Stimulated activated CD8-positive, alpha-beta memory T cell treated with anti-CD3 and anti-CD28 coated beads, Interleukin-2, amount 100 ng/mL, for 1 hour (primary cell): ENCODE measurements at places on chromosomes 3 and 15.

DNA sequence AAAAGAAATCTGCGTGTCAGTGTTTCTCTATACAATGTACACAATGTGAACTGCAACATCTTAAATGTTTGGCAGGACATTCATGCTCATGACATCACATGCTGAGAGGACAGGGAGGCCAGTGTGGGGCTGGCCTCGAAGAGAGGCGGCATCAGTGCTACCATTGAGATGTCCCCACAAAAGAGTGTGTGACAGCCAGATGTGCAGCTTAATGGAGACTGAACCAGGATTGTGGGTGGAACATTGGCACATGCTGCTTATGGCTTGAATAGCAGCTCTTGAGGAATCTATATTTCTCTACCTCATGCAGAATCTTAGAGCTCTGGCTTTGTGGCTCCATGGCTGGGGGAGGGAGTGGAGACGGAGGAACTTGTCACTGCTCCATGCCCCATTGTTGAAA is 18.5 kb downstream of the CLDN11 start:
- DNase-seq: no peak

DNA sequence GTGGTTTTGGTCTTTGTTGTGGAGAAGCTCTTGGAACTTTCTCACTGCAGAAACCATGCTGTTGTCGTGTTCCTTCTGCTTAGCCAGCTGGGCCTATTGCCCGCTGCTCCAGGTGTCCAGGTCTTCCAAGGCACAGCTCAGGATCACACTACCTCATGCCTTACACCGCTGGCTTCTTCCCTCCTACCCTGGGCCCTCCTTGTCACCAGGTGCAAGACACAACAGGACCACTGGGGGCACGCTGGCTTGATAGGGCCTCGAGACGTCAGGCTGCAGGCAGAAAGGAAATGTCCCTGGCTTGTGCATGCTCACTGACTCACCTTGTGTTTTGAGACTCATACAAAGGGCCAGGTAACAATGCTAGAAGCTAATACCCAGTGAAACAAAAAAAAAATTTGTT is 32.3 kb downstream of the PAQR9 start:
- DNase-seq: no peak

GRCh38 chr3:50890688-50891344 is 216.1 kb downstream of the DOCK3 start:
- DNase-seq: no peak

- DNase-seq: no peak
Observed at GRCh38 chr15:61318301-61318700, 89.2 kb upstream of the RORA start.
